ENCODE measurements at places on chromosomes 16 and 17.
A peak's percentile ranks its signal among the peaks of the same experiment; 100 is the strongest.

GRCh38 chr17:77153999-77154586 lies 13.3 kb downstream of the SEC14L1 start:
- no peaks in the 10 kb centered on the region for H3K27me3 ChIP-seq
- H3K36me3 ChIP-seq = peaks cover 8% of the 10 kb centered on the region
- H3K4me3 ChIP-seq = no peak overlapping the region
- no peak overlapping the region for H3K27ac ChIP-seq
- peaks cover 50% of the 10 kb centered on the region for H3K4me1 ChIP-seq

- no peak overlapping the region for H3K27ac ChIP-seq
- DNase-seq = no peak
- no peak overlapping the region for H3K4me3 ChIP-seq
- H3K27me3 ChIP-seq = no peaks in the 10 kb centered on the region
- peaks cover 27% of the 10 kb centered on the region for H3K4me1 ChIP-seq
Observed at GRCh38 chr16:88308441-88309173, 74.2 kb upstream of the ZNF469 start.

GRCh38 chr17:74798239-74798707 lies 22.1 kb upstream of the NAT9 start:
- H3K27ac ChIP-seq = peak overlapping the region; percentile 35
- no peaks in the 10 kb centered on the region for H3K4me1 ChIP-seq
- no peaks in the 10 kb centered on the region for H3K27me3 ChIP-seq
- H3K36me3 ChIP-seq = peaks cover 2% of the 10 kb centered on the region
- no peak overlapping the region for H3K4me3 ChIP-seq
- DNase-seq = no peak

DNA sequence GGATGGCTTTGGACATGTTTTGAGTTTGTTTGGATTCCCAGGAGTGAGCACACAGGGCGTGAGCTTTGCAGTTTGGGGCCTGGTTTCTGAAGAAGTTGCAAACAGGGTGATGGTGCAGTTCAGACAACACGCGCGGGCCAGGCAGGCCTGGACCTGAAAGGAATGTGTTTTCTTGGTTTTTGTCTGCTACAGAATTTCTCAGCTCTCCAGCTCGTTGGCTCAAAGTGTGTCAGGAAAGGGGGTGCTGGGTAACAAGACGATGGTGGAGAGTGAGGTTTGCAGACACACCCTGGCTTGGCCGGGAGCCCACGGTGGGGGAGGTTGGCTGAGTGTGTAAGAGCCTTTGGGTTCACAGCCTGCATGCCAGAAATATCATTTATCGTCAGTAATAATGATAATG lies 82.3 kb downstream of the CMIP start:
- peaks cover 13% of the 10 kb centered on the region for H3K36me3 ChIP-seq
- H3K27ac ChIP-seq = peak overlapping the region; percentile 81
- H3K4me1 ChIP-seq = peaks cover 17% of the 10 kb centered on the region
- no peak overlapping the region for H3K4me3 ChIP-seq
- no peaks in the 10 kb centered on the region for H3K27me3 ChIP-seq

DNA sequence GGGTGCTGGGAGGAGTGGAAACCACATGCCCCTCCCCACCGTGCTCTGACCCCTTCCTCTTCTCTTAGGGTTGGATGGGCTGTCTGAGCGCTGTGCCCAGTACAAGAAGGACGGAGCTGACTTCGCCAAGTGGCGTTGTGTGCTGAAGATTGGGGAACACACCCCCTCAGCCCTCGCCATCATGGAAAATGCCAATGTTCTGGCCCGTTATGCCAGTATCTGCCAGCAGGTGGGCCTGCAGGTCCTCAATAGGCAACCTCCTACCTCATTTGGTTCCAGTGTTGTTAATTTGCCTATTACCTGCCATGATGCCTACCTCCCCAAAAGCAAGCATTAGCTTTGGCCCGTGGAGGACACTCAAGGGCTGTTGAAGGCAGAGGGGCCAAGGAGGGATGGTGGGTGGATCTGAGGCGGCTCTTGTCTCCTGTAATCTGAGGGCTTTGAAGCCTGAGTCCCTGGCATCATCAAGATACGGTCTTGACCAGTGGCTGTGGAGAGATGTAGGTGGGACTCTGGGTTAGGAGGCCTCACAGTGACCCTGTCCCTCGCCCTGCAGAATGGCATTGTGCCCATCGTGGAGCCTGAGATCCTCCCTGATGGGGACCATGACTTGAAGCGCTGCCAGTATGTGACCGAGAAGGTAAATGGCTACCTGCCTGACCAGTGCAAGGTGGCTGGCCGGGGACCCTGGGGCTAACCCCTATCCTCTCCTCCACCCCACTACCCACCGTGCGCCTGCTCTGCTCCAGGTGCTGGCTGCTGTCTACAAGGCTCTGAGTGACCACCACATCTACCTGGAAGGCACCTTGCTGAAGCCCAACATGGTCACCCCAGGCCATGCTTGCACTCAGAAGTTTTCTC lies 3.4 kb downstream of the ALDOA start:
- H3K4me1 ChIP-seq = peaks cover 37% of the 10 kb centered on the region
- H3K4me3 ChIP-seq = peak overlapping the region; percentile 84
- peaks cover 25% of the 10 kb centered on the region for H3K36me3 ChIP-seq
- no peaks in the 10 kb centered on the region for H3K27me3 ChIP-seq
- DNase-seq = no peak
- H3K27ac ChIP-seq = no peak overlapping the region

DNA sequence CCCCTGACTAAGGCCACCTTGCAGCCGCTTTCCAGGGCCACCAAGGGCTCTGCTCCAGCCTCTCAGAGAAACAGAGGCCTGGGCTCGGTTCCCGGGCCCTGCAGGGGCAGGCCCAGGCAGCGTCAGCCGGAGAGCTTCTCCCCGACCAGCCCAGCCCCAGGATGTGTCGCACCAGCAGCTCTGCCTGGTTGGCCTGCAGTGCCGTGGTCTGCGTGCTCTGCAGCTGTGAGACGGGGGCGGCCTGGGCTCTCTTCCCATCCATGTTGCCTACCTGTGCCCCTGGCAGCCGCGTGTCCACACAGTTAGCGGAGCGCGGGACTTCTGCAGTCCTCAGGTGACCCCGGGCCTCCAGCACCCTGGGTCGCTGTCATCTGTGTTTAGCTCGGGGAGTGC lies 4.8 kb downstream of the IGFALS start:
- DNase-seq = no peak
- no peak overlapping the region for H3K27ac ChIP-seq
- H3K4me3 ChIP-seq = peak overlapping the region; percentile 78
- no peaks in the 10 kb centered on the region for H3K27me3 ChIP-seq
- H3K36me3 ChIP-seq = no peaks in the 10 kb centered on the region

DNA sequence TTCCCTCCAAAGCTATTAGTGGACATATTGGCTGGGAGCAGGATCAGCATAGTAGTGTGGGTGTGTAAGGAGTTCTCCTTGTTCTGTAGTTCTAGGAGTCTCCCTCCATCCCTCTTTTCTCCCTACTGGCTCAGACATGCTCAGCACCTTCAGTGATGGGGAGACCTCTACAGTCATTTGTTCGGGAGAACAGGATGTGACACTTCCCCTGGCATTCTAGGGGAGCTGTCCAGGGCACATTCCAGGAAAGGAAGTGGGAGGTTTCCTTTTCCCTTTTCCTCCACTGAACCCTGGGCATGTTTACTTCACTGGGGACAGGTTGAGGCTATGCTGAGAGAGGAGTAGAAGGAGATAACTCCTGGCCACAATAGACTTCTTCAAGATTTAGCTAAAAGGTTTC lies 86.5 kb downstream of the MYH13 start:
- H3K27me3 ChIP-seq = peaks cover 40% of the 10 kb centered on the region
- no peak overlapping the region for H3K27ac ChIP-seq
- no peaks in the 10 kb centered on the region for H3K36me3 ChIP-seq
- no peak overlapping the region for H3K4me3 ChIP-seq
- DNase-seq = no peak
- H3K4me1 ChIP-seq = no peaks in the 10 kb centered on the region

DNA sequence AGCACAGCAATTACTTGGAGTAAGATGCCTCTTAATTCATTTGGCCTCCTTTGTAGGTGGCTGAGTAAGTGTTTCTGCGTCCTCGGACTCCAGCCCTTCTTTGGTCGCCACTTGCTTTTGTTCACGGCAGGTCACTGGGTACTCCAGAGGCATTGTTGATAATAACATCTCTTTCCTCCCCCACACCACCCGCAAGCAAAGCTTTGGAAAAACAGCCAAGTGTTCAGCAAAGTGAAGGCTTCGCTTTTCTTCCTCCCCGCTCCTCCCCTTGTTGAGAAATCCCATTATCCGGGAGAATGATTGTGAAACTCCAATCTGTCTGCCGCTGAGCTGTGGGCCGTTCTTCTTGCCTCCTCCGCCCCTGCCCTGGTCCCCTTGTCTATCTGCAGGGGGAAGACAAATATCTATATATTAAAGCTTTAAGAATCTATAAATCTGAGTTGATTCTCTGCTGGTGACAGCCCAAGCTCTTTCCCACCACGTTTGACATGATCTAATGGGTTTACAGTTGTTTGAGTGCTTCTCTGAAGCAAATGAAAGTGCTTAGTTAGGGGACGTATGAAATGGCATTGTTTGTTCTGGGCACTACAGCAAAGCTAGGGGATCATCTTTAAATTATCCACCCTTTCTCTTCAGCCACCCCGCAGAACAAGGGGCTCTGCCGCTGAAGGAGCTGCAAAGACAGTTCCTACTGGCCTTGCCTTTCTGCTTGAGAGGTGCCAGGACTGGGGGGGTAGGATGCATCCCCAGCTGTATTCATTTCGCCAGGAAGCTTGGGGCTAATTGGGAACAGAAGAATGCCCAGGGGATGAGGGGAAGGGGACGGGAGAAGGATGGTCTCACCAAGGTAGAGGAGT lies 167.1 kb downstream of the CCDC182 start:
- H3K27me3 ChIP-seq = peaks cover 2% of the 10 kb centered on the region
- H3K4me3 ChIP-seq = peak overlapping the region; percentile 77
- H3K4me1 ChIP-seq = peaks cover 71% of the 10 kb centered on the region
- H3K27ac ChIP-seq = peak overlapping the region; percentile 91
- peaks cover 2% of the 10 kb centered on the region for H3K36me3 ChIP-seq

GRCh38 chr17:32142857-32143526 lies 690 bp downstream of the RHOT1 start:
- H3K4me3 ChIP-seq = peak overlapping the region; percentile 97
- H3K36me3 ChIP-seq = no peaks in the 10 kb centered on the region
- H3K27me3 ChIP-seq = no peaks in the 10 kb centered on the region
- peak overlapping the region; percentile 82 for H3K27ac ChIP-seq

DNA sequence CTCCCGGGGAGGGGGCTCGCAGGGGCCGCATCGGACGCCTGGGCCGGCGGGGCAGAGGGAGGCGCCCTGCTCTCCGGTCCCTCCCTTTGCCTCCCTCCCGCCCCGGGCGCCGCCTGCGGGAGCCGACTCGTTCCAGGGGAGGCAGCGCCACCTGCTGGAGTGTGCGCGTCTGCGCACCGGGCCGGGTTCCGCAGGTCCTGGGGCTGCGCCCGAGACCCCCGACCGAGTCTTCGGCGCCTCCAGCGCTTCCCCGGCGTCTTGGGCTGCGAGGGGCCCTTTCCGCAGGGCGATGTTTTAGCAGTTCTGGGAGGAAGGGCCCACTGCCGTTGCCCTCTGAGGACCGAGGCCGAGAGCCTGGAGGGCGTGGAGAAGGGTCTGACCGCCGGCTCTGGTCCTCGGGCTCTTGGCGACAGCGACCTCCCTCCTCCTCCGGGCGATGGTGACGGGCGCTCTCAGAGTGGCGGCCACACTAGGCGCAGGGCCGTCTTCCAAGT lies 106.3 kb downstream of the SEC14L1 start:
- H3K36me3 ChIP-seq = no peaks in the 10 kb centered on the region
- H3K4me3 ChIP-seq = peak overlapping the region; percentile 69
- peaks cover 11% of the 10 kb centered on the region for H3K27me3 ChIP-seq
- H3K27ac ChIP-seq = no peak overlapping the region
- H3K4me1 ChIP-seq = peaks cover 12% of the 10 kb centered on the region

DNA sequence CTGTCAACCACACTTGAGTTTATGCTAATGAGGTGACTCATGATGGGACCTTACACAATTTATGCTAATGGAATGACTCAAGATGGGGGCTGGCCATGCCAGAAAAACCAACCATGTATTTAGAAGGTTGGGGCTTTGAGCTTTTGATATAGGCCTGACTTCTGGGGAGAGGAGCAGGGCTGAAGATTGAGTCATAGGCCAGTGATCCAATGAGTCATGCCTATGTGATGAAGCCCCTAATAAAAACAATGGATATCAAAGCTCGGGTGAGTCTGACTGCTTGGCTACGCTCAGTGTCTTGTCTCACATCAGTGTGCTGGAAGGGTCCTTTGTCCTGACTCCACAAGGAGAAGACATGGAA lies 7.3 kb downstream of the MFSD6L start:
- H3K27ac ChIP-seq = no peak overlapping the region
- H3K4me1 ChIP-seq = peaks cover 13% of the 10 kb centered on the region
- no peak for DNase-seq
- H3K27me3 ChIP-seq = peaks cover 6% of the 10 kb centered on the region
- peaks cover 3% of the 10 kb centered on the region for H3K36me3 ChIP-seq

GRCh38 chr16:72711823-72712222 lies 336.1 kb downstream of the ZFHX3 start:
- no peak for DNase-seq
- no peaks in the 10 kb centered on the region for H3K27me3 ChIP-seq
- no peak overlapping the region for H3K27ac ChIP-seq
- peaks cover 50% of the 10 kb centered on the region for H3K36me3 ChIP-seq
- no peaks in the 10 kb centered on the region for H3K4me1 ChIP-seq

- H3K27me3 ChIP-seq = peaks cover 66% of the 10 kb centered on the region
- H3K4me1 ChIP-seq = peaks cover 9% of the 10 kb centered on the region
- H3K4me3 ChIP-seq = no peak overlapping the region
- no peak overlapping the region for H3K27ac ChIP-seq
- H3K36me3 ChIP-seq = no peaks in the 10 kb centered on the region
Observed at GRCh38 chr17:48259694-48260291, 152.2 kb downstream of the SNX11 start.

DNA sequence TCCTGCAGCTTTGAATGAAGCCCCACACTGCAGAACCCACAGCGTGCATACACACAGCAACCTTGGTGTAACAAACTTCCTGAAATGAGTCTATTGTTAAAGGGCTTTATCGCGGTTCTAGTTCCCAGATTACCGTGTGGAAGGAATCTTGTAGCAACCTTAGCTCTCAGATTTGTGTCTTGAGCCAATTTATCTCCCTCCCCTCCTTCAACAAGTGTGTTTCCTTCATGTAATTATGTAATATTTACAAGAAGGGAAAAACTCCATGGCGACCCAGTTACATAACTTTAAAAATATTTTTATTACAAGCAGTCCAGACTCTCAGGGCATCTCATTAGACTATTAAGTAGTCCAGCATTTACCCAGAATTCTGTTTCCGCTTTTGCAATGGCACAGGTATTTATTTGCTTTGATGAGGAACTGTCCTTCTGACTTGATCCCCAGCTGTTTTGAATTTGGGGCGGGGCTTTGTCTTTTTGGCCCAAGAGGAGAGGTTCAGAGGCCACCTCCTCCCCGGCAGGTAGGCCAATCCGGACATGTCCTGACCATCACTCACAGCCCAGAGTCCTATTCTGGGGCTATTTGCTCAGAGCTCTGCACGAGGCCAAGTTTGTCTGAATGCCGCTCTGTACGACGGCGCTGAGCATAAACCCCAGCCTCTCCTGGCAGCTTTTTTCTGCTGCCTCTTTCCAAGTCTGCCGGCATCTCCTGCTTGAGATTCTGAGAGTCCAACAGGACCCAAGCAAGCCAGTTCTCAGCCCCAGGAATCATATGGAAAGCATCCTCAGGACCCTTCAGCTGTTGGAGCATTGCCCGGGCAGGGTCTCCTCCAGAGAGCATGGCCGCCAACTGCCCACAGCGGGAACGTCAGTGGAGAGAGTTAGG lies 35.6 kb downstream of the CLEC16A start:
- no peak overlapping the region for H3K4me3 ChIP-seq
- H3K36me3 ChIP-seq = no peaks in the 10 kb centered on the region
- peak overlapping the region; percentile 96 for H3K27ac ChIP-seq

- no peaks in the 10 kb centered on the region for H3K36me3 ChIP-seq
- H3K27ac ChIP-seq = no peak overlapping the region
- no peak overlapping the region for H3K4me3 ChIP-seq
Observed at GRCh38 chr16:65306300-65306699, 184.4 kb upstream of the CDH11 start.

All from neural crest cell (in vitro differentiated cells).